ENCODE measurements at places on chromosomes 1 and 21. TPM values are rescaled to one million over a fixed set of nuclear protein-coding genes. Genes with fewer than 3 reads are reported as not detected.

The SPRR2A gene
- total RNA-seq = not detected

The C1orf116 gene
- total RNA-seq = 30.2 TPM

DNA sequence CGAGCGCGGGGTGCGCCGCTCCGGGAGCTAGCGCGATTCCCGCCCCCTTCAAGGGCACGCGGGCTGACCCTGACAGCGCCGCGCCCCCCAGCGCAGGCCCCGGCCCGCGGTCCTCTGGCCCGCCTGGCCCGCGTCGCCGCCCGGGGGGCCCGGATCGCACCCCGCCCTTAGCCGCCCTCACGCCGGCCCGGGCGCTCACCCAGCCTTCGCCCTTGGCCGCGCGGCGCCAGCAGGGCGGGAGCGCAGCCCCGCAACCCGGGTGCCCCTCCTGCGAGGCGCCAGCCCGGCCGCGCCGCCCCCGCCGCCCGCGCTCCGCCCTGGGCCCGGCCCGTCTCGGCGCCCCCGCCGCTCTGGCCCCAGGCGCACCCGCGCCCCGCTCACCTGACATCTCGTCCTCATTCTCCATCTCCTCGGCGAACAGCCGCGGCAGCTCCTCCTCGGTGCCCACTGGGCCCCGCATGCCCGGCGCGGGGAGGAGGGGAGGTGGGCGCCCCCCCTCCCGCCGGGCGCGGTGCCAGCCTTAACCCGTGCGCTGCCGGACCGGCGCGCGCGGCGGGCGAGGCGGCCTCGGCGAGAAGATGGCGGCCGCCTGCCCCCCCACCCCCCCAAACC lies 451 bp downstream of the CHD5 start:
- no peak for DNase-seq

DNA sequence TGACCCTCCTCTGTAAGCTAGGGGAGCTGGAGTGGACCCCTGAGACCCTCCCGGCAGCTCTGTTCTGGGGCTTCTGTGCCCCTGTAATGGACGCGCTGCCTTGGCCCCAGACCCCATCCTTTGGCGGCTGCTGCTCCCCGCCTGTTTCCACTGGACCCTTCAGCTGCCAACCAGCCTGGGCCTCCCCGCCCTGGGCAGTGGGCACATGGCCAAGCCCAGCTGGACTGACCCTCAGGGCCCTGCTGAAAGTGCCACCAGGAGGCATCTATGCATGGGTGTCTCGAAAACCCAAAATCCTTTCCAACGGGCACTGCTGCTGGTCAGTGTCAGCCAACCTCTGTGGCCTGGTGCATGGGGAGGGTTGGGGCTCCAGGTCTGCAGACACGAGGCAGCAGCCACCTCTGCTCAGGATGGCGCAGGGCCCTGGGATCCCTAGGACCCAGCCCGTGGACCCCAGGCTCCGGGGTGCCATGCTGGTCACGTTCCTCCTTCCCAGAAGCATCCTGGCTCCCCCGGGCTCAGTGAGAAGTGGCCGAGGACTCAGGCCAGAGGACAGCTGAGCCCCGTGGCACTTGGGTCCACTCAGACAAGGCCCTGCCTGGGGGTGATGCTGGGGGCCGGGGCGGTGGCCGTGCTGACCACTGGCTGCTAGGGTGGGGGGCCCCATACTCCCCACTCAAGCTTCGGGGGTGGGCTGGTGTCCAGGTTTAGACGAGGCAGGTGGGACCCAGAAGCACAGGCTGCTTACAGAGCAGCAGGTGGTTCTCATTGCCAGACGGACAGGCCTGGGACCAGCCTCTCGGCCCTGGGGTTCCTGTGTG lies 46.9 kb downstream of the SLX9 start:
- no peak for DNase-seq

- no peak for DNase-seq
These were observed 79.5 kb downstream of the EVI5 start for GRCh38 chr1:92705446-92705845.

GRCh38 chr1:169933984-169934725 lies 40.5 kb upstream of the SCYL3 start:
- peak; percentile 37 for DNase-seq
